ENCODE measurements at places on chromosomes 16 and 17.

GRCh38 chr16:28573738-28574718 lies 20.3 kb downstream of the SGF29 start:
- DNase-seq, result no peak

DNA sequence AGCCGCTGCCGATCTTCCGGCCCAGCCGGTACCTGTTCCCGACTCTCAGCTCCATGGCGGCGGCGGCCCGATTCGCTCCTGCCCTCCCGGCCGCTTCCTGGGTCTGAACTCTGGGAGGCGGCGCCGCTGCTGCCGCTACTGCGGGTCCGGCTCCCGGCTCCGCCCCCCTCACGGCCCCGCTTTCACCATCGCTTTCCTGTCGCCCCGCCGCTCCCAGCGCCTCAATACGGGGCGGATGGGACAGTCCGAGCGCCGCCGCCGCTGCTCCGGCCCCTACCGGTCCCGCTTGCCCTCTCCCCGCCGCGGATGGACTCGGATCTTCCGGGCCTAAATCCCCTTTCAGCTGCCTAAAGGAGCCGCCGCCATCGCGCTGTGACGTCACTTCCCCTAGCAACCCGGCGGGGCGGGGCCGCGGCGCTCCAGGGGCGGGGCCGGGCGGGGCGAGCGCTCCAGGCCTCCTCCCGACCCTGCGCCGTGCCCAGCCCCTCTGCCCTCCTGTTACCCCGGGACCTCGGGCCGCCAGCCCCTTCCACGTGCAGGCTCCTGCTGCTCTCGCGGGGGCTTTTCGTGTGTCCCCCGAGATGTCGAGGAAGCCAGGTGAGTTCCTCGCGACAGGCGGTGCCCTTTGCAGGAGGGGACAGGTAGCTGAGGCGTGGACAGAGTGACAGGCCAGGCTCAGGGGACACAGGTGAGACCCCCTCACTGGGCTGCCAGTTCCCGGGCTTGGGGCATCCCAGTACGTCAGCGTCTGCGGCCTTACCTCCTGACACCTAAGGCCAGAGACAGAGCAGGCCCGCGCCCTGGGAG lies at the start of gene CSNK1D:
CSNK1D (minus strand) TSS at position 374 of the 807 bp plus-strand sequence; CDS start at position 55, 319 bp downstream.
- DNase-seq, result peak; percentile 50

DNA sequence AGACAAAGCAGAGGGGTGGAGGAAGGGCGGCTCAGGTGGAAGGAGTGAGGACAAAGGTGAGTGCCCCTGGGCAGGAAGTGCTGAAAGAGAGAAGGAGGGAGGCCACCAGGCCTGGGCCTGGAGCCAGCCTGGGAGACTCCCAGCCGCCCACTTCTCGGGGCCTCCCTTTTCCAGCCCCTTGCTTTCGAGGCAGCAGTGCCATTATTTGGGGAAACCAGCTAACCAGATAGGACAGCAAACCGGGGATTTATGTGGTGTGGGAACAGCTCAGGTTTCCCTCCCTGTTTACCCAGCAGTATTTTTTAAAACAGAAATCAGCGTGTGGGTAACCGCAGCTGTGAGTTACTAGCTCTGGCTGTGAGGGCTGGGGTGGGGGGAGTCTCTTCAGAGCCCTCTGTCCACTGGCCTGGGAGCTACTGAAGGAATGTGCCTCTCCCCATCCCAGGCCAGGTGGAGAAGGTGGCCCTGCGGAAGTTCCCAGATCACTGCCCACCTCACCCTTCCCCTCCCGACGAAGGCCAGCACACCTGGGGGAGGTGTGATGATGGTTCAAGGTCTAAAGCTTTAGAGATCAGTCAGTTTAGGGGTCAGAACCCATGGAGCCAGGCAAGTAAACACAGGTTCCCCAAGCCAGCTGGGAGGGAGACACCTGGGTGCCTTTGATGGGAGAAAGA lies 8.4 kb upstream of the MEOX1 start:
- DNase-seq, result no peak

DNA sequence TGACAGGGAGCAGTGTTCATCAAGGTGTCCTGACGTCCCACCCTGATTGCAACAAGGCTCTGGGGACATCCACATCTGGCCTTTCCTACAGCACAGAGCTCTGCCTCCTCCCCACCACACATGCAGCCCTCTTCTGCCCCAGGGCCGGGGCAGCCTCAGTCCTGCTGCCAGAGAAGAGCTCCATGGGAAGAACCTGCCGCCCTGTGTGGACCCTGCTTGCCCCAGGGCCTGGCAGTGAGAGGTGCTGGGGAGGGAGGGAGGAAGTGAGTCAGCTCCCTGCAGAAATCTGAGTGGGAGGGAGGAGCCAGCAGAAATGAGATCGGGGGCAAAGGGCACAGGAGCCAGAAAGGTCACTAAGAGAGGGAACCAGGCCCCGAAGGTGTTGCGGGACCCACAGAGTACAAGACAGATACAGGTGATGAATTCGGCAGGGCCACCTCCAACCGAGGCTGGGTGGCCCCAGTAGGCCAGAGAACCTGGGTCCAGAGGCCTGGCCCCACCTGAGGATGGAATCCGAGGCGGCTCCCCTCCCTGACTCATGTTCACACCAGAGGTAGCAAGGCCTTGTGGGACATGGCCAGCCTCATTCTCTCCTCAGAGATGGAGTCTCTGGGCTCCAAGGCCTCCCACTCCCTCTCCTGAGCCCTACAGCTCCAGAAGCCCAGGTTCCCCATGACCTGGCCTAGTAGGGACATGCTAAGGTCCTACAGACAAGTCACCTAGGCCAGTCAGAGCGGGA lies 24.8 kb downstream of the MYO18A start:
- no peak for DNase-seq

DNA sequence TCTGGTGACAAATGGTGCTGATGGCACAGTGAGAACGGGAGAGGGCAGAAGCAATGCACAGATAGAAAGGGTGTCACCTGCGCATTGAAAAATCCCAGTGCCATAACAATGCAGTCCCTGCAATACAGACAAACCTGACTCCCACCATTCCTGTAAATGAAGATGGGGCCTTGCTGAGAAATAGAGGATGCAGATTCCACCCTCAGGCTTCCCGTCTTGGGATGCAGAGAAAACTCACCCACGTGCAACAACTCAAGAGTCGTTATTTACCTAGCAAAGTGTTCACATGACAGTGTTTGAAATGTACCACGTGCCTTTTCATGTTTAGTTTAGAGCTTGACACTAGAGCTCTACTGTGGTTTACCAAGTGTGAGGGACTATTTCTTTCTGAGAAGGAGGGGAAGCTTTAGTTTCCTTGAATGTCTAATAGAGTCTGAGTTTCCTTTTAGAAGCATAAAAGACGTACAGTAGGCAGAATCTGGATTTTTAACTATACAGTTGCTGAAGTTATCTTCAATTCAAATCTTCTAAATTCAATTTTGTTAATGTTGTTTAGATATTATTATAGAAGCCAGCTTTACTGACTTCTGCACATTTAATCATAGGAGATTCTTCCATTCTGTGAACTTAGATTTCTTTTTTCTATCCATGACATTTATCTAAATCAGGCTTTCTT lies 35.6 kb downstream of the WWOX start:
- no peak for DNase-seq

DNA sequence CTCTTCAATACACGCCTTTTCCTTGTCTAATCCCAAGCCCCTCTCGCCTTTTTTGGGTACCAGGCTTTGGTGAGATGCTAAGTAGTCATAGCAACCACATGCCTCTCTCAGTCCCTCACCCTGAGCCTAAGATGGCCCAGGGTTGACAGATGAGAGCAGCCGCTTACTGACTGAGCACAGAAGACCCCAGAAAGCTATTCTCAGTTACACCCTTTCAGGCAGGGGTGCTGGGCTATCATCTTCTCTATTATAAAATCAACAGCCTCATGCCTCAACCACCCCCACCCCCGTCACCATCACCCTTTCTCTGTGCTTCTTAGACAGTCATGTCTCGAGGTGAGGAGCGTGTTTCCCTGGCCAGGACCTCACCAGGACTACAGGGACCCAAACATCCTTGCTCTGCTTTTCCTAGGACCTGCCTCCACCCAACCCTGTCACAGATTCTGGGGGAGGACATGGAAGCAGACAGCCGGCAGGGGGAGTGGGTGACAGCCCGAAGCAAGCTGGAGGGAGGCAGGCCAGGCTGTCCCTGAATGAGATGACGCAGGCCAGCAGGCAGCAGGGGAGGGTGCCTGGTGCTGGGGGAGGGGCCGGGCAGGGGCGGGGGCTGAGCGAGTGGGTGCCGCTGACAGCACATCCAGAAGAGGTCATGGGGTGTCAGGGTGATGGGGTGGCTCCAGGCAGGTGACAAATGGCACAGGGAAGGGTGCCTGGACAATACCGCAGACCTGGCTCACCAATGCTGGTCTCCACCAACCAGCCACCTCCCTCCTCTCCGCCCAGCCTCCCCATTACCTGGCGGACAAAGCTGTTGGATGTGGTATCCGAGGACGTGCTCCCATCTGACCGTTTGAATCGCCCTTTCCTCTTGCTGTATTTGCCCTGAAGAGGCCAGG lies 3.1 kb downstream of the CACNB1 start:
- DNase-seq, result no peak

DNA sequence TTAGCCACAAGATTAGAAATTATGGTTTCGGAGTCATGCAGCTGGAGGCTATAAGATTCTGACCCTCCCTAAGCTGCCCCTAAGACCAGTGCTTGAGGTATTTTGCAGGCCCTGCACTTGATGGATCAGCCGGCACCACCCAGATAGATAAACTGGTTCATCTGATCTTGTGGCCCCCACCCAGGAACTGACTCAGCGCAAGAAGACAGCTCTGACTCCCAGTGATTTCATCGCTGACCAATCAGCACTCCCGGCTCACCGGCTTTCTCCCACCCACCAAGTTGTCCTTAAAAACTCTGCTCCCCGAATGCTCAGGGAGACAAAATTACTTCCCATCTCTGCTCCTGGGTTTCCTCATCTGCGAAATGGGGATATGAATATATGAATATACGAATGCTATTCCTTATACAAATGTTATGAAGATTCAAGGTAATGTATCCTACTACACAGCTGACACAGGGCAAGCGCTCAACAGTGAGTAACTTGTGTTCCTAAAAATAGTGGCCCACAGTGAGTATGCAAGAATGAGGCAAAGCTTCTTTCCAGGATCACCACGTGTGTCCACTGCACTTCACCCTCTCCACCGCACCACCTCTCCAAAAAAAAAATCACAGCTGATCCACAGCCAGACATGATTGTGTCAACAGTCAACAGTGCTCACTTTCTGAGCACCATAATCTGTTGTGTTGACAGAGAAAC lies 33.3 kb upstream of the C16orf82 start:
- DNase-seq, result no peak

DNA sequence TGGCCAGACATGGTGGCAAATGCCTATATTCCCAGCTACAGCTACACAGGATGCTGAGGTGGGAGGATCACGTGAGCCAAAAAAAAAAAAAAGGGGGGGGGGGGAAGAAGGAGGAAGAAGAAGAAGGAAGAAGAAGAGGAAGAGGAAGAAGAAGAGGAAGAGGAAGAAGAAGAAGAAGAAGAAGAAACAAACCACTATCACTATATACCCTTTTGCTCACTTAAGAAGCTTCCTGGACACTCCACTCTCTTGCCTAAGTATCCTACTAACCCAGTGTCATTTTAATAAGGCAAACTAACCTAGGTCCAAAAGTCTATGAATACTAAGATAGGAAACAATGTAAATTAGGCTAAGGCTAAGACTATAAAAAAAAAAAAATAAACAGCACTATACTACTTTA lies 54.8 kb downstream of the GPATCH8 start:
- no peak for DNase-seq

DNA sequence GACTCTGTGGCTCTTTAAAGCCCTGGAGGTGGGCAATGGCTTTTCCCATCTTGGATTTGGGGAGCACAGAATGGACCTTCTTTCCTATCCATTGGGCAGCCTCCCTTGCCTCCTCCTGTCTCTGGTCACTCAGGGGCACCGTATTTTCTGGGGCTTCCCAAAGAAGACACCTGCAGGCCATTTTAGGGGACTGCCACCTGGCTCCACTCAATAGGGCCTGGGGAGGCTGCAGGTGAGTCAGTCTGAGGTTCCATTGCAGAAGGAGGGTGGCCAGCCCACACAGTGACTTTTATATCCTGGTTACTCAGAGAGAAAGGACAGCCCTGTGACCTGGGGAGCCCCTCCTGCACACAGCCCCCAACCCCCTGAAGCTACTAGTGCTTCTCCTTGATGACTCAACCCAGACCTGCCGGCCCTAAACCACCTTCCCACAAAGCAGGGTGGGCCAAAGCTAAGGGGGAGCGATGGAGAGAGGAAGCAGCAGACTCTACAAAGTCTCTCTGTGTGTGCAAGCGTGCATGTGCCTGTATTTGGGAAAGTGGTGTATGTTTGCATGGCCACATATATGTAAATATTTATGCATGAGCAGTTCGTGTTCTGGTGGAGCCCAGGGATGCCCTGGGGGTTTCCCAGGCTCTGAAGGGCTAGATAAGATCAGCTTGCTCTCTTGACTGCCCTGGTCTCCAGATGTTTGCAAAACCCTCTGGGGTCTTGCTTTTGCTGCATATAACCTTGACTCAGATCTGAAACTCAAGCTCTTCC lies 5.0 kb downstream of the CX3CL1 start:
- DNase-seq, result no peak

GRCh38 chr17:46795379-46795952 lies 23.0 kb downstream of the WNT3 start:
- no peak for DNase-seq

GRCh38 chr16:85603203-85603755 lies 9.8 kb upstream of the GSE1 start:
- DNase-seq, result no peak

DNA sequence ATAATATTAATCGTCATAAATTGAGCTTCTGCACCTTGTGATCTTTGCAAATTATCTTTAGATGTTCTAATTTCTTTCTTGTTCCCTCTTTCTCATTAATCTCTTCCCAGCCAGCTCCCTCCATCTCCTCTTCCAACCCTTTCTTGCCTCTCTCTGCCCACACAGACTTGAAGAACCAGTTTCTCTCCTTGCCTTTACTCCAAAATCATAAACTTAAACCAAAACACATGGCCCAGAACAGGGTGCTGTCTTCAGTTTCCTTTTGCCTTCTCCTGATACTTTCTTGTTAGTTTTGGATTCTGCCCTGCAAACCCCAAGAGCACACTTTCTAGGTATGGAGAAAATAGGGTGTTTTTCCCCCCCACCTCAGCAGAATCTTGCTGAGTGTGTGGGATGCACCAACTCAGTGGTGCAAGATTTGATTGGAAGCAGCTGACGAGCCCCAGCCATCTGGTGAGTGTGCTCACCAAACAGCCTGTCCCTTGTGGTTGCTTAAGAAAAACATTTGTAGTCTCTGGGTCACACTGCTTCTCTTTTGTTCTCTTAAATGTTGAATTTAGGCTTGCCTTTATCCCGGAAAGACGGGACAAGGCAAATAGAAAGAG lies 175.8 kb upstream of the MAF start:
- no peak for DNase-seq

GRCh38 chr17:79251824-79252223 lies 177.2 kb downstream of the ENGASE start:
- no peak for DNase-seq

GRCh38 chr17:77609553-77610517 lies 348.7 kb upstream of the TNRC6C start:
- DNase-seq, result no peak

- DNase-seq, result no peak
Measured at GRCh38 chr16:63613701-63614100, 1508.2 kb downstream of the CDH11 start.

GRCh38 chr17:79797492-79798298 lies 818 bp upstream of the CBX8 start:
- no peak for DNase-seq

DNA sequence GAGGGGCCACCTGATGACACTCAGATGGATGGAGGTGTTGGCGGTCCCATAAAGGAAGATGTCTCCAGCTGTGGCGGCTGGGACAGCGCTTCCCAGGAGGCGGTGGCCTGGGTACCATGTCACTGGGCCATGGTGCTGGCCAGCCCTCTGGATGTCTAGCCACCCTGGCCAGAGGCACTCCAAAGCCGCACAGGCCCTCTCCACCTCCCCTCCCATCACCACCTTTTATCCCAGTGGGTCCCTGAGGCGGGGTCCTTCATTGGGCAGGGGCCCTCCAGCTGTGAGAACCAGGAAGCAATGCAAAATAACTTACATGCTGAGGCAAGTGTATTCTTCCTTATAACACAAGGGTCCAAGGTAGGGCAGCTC lies 23.1 kb downstream of the RAB11FIP4 start:
- no peak for DNase-seq

All from NT2/D1 (cell line).